ENCODE measurements at places on chromosomes 2 and 18. TPM values are rescaled to one million over a fixed set of nuclear protein-coding genes. Genes with fewer than 3 reads are reported as not detected.
A peak's percentile ranks its signal among the peaks of the same experiment; 100 is the strongest.

SFXN5 gene
- 6.2 TPM for total RNA-seq

SLC9A2 gene
- not detected for total RNA-seq

DNA sequence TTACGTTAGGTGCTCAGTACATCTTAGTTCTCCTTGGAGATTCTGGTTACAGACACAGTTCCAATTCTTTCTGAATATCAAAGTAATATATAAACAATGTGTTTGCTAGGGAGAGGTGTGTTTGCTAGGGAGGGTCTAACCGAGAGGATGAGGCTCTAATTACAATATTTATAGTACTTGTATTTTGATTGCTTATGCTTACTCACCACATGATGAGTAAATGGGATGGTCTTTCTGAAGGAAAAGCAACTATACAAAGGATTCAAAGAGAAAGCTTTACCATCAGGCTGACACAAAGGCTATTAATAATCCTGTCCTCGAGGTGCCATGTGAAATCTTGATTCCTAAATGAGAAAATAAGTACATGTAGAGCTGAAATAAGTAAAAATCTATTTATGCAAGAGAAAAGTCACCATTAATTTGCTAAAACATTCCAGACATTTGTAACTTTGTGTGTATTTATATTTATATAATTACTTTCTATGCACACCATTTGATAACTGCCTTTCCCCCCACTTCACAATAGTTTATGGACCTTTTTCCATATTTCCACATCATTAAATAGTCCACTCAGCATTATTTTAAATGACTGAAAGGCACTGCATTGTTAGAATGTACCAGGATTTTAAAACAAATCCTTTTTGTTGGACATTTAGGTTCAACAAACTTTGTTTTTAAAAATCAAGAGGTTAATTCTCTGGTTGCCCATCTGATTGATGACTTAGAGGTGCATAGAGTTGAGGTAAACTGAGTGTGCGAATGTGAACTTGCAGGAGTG lies 94.5 kb upstream of the FN1 start:
- DNase-seq = no peak

DNA sequence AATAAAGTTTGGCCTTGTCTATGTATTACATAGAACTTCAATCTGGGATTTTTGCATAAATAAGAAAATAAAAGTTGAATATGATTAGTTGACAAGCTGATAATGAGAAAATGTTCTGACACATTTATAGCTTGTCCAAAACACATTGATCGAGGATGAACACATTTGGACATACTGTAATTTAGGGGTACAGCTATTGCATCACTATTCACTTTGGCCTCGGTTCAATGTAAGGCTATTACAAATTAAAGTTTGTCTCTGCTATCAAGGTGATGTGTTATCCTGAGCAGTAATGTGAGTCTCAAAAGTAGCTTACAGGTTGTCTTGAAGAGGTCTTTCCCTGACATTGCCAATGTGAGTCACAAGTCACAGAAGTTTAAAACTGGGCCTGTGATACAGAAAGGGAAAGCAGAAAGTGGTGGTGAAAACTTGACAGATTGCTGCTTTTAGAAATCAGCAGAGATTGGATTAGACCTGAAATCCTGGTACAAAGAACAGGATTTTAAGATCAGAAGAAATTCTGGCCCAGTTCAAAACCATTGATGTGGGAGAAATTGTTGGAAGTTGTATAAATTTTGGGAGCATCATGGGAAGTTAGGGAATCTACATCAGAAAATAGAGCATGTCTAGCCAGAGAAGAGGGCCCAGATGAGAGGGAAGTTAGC lies 674.1 kb downstream of the NYAP2 start:
- no peak for DNase-seq

- DNase-seq = no peak
Observed at GRCh38 chr18:38688416-38688815, 1122.8 kb upstream of the CELF4 start.

- DNase-seq = no peak
Observed at GRCh38 chr2:111209045-111209514, 88.4 kb downstream of the BCL2L11 start.

DNA sequence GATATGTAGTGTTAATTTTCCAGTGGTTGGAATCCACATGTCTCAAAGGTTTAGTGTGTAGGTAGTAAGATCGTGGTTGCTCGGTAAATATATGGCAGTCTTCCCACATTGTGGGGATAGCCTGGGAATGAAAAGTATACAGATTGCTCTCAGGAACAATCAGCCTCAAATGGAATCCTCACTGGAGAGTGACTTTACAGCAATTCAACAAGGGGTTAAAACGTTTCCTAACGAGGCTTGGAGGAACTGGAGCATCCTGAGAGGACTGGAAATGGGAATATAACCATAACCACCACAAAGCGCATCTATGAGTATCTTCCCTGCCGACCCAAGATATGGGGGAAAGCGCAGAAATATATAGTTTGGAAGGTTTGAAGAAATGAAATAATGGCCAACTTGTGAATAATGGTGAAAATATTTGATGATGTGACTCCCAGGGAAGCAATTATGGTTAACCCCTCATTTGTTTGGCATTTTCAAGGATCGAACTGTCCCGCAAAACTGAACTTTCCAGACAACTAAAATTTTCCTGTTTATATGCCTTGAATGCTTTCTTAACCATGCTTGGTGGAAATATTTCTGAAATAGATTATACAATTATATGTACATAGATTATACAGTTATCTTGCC lies 100.7 kb upstream of the FOSL2 start:
- DNase-seq = no peak

DNA sequence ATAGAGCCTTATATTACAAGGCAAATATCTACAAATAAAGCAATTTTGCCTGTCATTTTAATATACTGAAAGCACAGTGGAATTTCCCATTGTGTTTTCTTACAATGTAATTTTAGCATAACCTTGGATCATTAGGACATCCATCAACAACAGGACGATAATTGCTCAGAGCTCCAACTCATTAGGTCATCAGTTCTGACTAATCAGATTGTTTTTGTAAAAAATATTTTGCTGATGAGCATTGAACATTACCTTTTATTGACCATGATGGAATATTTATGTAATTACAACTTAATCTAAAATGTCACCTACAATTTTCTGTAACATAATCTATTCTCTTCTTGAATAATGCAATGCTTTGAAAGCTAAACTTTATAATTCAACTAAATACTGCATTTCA lies 215.3 kb upstream of the DSEL start:
- DNase-seq = no peak

MAP3K19 gene
- not detected for total RNA-seq

PLCL1 gene
- not detected for total RNA-seq

- peak; percentile 8 for DNase-seq
Observed at GRCh38 chr18:3177902-3178687, 41.7 kb downstream of the MYOM1 start.

DNA sequence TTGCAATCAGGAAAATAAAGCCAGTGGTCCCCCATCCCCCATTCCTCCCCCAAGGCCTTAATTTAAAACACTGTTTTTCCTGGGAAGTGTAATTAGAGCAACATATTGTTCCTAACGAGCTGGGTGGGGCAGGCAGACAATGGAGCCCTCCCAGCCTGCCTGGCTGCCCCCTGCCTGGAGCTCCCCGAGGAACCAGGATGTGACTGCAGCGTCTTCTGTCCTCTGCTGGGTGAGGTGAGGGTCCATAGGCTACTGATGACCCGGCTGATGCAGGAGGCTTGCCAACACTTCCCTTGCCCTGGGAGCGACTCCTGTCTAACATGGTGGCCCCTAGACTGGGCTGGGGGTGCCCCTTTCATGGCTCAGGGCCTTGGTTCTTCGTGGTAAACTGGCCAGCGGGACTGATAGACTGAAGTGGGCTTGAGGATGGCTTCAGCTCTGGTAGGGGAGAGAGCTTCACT lies 152.4 kb downstream of the DYSF start:
- DNase-seq = no peak

G6PC2 gene
- total RNA-seq = not detected

DNA sequence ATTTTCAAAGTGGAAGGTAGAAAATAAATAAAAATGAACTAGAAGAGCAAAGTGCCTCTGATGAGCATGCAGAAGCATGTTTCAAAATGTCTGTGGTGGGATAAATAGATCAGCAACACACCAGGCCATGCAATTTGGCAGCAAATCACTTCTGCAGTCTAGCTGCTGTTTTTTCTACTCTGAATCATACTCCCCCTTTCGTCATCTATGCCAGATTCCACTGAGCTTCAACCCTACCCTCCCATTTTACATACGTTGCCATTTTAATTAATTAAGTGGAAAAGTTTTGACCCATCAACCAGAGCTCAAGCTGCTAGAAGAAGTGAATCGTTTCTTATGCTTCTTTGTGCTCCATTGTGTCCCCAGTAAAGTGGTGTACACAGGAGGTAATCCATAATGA lies 79.3 kb downstream of the NRXN1 start:
- peak; percentile 1 for DNase-seq

- no peak for DNase-seq
Observed at GRCh38 chr2:223724861-223725260, 112.5 kb downstream of the AP1S3 start.

GRCh38 chr18:34723143-34723542 lies 13.0 kb downstream of the DTNA start:
- DNase-seq = no peak

- DNase-seq = no peak
Observed at GRCh38 chr2:118752762-118753429, 94.6 kb downstream of the EN1 start.

HRH4 gene
- total RNA-seq = 0.16 TPM

DNA sequence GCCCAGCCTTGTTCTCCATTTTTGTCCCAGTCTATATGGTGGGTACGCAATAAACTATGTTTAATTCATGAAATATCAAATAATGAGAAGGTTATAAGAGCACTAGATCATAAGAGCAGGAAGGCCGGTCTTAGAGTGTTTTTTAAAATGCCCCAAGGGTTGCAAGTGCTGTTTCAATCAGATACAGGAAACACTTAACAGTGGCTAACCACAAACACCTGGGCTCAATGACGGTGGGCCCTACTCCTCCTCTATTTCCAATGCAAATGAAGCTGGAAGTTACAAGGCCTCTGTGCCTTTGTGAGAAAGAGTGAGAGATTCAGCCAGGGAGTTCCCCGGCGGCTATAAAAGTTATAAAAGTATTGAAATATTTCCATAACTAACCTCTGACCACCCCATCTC lies 18.9 kb upstream of the WDR33 start:
- no peak for DNase-seq

HTR2B gene
- total RNA-seq = not detected

GRCh38 chr2:238955648-238956531 lies 108.0 kb downstream of the TWIST2 start:
- DNase-seq = no peak

DNA sequence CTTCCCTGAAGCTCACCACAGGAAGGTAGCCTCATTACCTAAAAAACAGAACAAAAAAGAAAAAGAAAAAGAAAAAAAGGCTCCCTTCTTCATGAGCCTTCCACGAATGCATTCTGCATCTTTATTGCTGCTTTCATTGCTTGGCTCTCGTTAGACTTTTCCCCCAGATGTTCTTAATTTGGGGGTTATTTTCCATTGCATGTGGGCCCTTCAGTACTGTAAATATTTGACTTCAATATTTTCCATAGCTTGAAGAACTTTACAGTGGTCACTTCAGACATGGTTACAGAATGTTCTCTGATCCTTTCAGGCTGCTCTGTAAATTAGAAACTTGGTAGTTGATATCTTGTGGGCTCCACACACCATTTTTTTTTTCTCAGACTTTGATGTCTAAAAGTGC lies 65.6 kb upstream of the COPS8 start:
- no peak for DNase-seq

RNF152 gene
- 0.99 TPM for total RNA-seq

- DNase-seq = no peak
Observed at GRCh38 chr2:58235170-58235569, 6.0 kb downstream of the FANCL start.

DNA sequence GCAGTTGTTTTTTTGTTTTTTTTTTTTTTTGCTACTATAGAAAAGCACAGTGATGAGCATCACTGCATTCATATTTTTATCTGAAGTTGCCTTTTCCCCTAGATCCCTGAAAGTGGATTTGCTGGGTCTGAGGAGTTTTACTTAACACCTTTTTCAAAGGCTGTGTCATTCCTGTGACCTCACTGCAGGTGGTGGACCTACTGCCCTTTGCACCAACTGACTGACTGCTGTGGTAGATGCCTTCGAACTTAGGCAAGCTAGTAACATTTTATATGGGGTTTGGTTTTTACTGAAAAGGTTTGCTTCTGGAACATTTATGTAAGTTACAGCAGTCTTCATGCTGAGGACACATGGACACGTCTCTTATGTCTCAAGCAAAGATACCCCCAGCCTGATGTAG lies 36.2 kb downstream of the SPTBN1 start:
- DNase-seq = no peak

UGT1A6 gene
- total RNA-seq = 0.20 TPM

ZAP70 gene
- total RNA-seq = not detected

SATB2 gene
- 5.1 TPM for total RNA-seq

PFN4 gene
- not detected for total RNA-seq

GRCh38 chr18:79801641-79802040 lies 3.9 kb downstream of the KCNG2 start:
- DNase-seq = no peak

SH2D6 gene
- 1.2 TPM for total RNA-seq

OSR1 gene
- total RNA-seq = not detected

FAM237A gene
- not detected for total RNA-seq

FSHR gene
- total RNA-seq = not detected

ZNF514 gene
- total RNA-seq = 5.0 TPM

MRO gene
- total RNA-seq = not detected

CNTNAP5 gene
- not detected for total RNA-seq

RETSAT gene
- 40.1 TPM for total RNA-seq

- DNase-seq = no peak
Observed at GRCh38 chr2:158499383-158499782, 42.6 kb downstream of the PKP4 start.

DNA sequence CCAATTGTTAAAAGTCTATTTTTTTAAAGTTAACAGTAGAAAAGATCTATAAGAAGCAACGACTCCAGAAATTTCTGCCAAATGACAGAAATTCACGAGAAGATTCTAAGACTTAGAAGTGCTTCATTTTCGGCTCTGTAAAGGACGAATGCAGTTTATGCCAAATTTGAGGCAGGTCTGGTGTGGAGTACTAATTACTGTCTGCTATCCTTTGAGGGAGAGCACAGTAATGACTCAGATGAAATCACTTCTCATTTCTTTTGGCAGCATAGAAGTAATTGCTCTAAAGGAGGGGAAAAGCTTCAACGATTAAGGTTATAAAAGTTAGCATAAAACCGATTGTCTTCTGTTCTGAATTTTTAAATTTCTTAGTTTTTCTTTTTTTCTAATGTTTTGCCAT lies 11.4 kb downstream of the G6PC2 start:
- DNase-seq = no peak

DNA sequence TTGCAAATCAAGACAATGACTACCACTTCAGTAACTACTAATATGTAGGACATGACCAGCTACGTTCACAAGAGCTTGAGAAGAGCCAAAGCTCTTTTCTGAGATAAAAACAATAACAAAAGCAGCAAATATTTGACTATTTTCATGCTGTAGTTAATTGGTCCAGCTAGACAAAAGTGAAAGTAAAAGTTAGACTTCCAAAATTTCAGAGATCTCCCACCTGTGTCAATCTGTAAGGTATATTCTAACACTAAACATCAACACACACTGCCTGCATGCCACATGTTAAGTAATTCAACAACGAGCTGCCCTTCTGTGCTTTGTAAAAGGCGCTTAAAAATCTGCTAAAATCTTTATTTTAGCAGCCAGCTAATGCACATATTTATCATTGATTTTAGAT lies 185.9 kb downstream of the SLC39A10 start:
- no peak for DNase-seq

GRCh38 chr2:198662905-198663304 lies 794.8 kb downstream of the SATB2 start:
- no peak for DNase-seq

IL36RN gene
- total RNA-seq = not detected

Data from MG63 (cell line).